ENCODE measurements at places on chromosomes 7 and 10.

DNA sequence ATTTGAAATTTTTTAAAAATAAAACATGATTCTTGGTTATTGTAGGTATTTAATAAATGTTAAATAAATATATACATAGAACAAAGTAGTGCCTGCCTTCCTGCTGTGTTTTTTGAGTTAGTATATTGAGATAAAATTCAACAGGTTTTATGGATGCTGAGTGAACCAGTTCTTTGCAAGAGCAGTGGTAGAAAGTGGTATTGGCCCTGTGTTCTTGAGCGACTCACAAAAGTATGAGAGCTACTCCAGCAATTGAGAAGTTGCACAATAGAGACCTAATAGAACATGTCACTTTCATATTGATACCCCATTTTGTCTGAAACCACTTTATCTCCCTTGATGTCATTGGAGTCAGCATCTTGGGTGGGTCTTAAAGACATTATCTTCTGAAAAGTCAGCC is 32.6 kb upstream of the GJD4 start:
- DNase-seq, result no peak

GRCh38 chr10:71125749-71126107 is 86.6 kb upstream of the UNC5B start:
- DNase-seq, result no peak

DNA sequence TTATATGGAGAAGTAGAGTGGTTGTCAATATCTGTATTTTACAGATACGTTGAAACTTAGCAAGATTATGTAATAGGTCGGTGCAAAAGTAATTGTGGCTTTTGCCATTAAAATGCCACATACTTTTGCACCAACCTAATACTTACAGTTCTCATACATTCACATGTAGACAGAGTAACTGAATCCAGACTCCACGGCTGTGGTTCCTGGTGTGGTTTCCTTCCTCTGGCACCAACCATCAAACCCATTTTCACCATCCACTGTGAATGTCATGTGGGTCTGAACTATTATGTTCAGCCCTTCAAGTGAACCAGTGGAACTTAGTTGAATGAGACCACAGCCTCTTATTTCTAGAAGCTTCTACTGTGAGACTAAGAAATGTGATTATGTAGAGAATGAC is 31.5 kb upstream of the SLIT1 start:
- DNase-seq, result no peak

DNA sequence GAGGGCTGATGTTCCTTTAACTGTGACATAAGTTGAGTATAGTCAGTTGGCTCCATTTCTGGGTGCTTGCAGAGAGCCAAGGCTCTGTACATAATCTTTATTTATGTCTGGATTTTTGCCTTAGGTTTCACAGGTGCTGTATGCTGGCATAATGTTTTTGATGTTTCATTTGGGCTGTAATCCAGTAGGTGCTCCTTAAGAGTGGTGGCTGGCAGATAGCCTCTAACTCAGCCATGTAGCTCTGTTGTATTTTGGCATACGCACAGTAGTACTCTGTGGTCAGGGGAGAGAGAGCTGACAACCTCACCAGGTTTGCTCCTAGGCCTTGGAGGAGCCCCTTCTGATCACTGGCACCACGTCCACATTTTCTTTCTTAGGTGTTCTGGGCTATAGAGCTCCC is 61.1 kb downstream of the RNF133 start:
- DNase-seq, result no peak

DNA sequence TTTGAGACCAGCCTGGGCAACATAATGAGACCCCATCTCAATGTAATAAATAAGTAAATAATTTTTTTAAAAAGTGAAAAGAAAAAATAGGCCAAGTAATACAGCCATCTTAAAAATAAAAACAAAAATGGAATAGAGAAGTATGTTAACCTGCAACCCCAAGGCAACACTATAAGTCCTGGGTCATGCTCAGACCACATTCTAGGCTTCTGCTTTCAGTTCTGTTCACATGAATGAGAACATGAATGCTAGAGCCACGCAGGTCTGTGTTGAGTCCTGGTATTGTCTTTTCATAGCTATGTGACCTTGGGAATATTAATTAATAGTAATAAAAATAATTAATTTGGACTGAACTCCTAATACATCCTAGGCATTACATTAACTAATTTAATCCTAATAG is 284.0 kb downstream of the AUTS2 start:
- DNase-seq, result no peak

GRCh38 chr10:86287110-86287793 is 79.3 kb downstream of the GRID1 start:
- no peak for DNase-seq

DNA sequence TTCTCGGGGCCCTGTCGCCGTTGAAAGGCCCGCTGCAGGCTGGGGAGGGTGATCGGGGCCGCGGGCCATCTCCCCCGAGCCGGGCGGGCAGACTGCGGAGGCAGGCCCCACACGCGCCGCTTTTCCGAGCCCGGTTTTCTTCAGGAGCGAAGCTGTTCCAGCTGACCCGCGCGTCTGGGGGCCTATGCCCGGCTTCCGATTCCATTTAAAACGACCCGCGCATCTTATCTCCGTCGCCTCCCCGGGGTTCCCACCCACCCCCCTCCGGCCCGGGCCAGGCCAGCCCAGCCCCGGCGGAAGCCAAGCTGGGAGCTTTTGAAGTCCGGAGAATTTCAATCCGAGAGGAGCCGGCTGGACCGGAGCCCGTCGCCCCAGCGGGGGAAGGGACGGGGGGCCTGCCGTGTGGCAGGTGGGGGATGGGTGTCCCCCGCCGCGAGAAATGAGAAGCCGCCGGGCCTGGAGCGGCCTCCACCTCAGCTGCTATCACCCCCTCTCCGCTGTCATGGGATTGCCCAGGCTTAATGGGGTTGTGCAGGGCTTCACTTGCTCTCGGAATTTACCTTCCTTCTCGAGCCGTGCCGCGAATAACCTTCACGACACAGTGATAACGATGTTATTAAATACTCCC is 3.1 kb upstream of the EVX1 start:
- DNase-seq, result no peak

DNA sequence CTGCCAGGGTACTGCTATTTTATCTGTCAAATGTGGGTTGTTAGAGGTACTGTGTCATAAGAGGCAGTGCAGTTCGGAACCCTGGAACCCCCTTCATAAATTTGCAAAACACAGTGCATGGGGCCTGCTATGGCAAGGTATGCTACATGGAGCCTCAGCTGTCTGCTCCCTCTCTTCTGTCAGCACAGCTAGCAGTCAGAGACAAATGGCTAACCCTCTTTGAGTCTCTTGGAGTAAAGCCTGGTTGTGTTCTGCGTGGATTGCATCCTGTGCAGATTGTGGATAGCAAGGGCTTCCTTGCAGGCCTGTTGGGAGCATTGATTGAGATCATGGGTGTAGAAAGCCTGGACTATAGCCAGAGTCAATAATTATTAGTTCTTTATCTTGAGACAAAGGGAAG is 397.8 kb downstream of the AUTS2 start:
- no peak for DNase-seq

DNA sequence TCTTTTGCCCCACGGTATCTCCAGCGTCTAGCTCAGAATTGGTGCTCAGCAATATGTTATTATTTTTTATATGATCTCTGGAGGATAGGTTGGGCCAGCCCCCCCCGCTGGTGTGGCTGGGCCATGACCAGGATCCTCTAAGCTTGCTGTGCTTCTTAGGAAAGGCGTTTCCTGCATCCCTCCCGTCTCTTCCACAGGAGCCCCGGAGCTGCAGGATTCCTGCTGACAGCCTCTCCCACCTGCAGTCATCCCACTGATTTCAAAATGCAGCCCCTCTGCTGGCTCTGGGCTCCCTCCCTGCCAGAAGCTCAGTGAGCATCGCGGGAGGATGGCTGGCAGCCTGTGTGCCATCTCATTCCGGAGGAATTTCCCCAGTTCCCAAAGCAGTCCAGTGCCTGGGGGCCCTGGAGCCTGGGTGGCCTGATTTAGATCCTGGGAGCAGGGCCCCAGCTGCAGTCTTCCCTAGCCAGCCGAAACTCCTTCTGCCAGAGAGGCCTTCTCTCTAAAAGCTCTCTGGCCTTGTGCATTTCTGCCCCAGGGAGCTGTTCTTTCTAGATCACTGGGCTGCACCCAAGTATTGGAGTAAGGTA is 21.8 kb upstream of the GOLGA7B start:
- no peak for DNase-seq

DNA sequence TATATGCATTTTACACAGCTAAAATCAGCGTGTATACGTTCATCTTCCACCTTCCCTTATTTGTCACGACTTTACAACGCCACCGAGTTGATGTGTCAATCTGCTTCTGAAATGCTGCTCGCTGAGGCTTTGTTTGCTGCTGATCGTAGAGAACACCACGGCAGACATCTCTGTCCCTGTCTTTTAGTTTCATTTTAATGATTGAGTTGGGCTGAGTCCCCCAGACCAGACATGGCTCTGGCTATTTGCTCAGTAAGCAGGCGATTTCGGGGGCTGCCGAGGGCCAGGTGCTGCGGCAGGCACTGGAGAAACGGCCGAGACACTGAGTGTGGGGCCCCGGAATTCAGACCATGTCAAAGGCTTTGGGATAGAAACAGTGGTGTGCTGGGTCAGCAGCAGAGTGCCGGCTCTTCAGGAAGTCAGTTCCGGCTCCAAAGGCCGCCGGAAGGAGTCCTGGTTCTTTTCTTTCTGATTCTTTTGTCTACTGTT is 5.0 kb downstream of the LRRC27 start:
- no peak for DNase-seq

DNA sequence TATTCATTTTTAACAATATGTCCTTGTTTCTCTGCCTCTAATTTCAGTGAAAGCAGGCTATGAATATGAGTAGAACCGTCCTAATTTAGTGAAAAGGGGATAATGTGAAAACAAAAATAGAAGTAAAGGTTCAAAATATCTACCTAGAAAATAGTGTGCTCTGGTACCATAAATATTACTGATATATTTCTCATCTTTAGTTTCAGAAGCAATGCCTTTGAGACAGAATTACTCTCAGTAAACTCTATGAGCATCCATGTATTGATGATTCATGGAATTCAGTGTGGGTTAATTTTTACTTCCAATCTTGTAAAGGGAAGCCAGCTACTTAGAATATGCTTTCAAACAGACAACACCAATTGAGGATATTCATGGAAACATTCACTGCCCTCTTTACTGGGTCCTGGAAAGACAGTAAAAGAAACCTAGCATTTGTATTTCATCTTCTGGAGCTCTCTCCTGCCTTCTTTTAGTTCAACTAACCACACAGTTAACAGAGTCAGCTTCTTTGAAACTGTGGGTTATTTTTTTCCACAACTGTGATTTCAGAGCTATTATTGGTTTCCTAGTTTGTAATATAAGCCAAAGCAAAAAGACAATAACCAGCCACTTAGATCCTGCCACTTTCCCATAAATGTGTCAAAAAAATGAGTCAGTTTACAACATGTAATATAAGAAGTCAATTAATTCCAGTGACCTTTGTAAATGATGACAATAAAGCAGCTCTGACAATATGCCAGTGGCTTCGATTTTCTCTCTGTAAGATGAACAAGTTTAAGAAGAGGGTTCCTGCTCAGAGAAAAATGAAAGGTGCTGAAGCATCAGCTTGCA is 1.7 kb downstream of the LRRN3 start:
- no peak for DNase-seq

- no peak for DNase-seq
These were observed 560.2 kb downstream of the DNAJB6 start for GRCh38 chr7:157896774-157897555.

DNA sequence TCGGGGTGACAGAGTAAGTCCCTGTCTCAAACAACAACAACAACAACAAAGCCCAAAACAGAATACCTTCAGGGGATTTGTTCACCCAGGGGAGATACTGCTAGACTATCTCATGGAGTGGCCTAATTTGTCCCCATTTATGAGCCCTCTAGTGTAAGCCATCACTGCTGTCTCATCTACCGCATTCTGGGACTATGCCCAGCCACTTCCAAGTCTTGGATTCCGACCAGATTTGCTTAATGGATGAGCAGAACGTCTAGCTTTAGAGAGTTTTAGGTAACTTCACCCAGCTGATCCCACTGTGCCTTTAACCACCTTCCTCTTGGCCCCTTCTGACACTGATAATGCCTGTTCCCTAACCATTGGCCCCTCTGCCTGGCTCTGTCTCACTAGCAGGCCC is 47.1 kb downstream of the PAPSS2 start:
- DNase-seq, result no peak

GRCh38 chr10:47243791-47244190 is 56.2 kb upstream of the GDF10 start:
- no peak for DNase-seq

DNA sequence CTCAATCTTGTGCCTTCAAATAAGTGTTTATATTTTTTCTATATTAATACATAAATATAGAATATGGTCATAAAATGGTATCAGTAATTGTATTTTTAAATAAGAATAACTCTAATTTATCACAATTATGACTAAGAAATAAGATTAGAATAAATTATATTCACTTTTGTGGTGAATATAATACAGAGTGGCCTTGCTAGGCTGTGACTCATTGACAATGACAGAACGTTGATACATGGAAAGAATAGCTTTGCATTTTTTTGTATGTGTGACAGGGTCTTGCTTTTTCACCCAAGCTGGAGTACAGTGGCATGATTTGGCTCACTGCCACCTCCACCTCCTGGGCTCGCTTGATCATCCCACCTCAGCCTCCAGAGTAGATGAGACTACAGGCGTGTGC is 47.8 kb upstream of the PCLO start:
- no peak for DNase-seq

All from CD4-positive, alpha-beta T cell (primary cell).